ENCODE measurements at places on chromosomes 12 and 14. TPM values are rescaled to one million over a fixed set of nuclear protein-coding genes. Genes with fewer than 3 reads are reported as not detected.

DNA sequence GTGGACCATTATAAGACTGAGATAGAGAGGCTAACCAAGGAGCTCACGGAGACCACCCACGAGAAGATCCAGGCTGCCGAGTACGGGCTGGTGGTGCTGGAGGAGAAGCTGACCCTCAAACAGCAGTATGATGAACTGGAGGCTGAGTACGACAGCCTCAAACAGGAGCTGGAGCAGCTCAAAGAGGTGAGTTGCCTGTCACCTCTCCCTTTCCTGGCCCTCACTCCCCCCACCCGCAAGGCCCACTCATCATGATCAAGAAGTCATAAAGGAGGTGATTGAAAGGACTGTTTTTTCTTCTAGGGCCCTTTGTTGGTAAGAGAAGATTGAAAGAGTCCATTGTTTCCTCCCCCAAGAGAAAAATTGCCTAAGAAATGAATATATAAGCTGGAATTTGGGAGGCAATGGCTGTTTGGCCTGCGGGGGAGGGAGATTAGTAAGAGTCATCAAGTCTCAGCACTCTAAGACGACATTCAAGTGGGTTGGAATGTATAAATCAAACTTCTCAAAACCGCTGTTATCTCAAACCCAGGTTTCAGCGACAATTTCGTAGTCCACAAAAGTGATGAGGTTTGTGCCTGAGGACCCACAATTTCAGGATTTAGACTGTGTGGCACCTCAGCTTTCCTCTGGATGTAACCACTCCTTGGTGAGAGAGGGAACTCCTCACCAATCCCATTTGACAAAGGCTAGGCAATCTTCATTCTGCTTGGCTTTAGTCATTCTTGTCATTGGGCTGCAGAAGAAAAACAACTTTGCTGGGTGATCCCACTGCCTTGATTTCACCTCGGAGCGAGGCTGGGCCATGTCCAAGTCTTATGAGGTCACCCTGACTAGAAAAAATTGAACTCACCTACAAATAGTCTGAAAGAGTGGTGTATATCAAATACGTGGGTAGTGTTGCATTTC, 966 bp downstream of the BICD1 start:
- peak; percentile 38 for DNase-seq

GRCh38 chr12:130813436-130813835, 25.6 kb downstream of the STX2 start:
- peak; percentile 59 for DNase-seq

DNA sequence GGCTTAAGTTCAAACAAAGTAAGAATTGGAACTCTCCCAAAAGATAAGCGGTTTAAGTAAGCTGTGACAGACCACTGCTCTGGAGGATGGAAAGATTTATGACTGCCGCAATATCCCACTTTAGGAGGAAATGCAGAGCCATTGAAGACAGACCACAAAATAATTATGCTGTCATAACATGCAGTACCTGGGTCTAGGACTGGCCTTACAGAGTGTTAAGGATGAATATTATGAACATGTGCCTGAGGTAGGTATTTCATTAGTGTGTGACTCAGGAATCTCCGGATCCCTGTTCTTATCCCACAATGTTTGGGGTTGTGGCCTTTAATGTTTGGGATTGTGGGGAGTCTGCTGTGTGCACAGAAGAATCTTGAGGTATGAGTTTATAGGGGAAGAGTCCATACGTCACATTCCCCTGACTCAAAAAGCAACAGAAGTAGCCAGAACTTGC, 114.9 kb downstream of the SAMD4A start:
- no peak for DNase-seq

GRCh38 chr12:109377139-109377685, 29.5 kb downstream of the MYO1H start:
- DNase-seq = peak; percentile 79

DNA sequence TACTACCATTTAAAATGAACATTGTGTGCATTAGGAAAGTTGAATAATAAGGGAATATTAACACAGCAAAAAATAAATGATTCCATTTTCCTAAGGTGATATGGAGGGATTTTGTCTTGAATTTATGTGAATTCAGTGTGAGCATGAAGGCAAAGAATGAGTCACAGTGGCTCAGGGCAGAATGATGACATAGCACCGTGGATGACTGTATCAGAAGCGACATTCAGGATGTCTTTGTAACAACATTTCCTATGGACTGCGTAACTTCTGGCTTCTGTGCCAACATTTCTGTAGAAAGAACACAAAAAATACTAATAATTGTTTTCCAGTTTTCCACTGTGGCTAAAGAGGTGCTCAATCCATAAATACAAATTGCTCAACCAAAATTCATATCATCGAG, 54.6 kb downstream of the TTC8 start:
- DNase-seq = no peak

Gene RAPGEF3
- 2.3 TPM for polyA plus RNA-seq

Gene ACVRL1
- polyA plus RNA-seq = 0.23 TPM

DNA sequence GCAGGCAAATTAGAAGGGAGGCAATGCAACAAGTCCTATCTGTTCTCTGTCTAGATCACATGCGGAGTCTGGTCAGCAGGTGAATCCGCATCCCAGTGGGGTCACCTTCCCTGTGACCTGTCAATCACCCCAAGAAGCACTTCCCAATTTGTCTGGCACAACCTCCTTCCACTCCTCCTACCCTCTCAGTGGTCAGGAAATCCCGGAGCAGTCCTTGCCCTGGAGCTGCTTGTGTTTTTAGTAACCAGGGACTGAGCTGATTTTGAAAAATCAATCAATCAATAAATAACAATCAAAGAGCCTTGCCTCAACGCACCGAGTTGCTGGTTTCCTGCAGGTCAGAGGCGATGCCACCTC, 572 bp upstream of the ACSS3 start:
- DNase-seq = peak; percentile 91

Gene KRT85
- polyA plus RNA-seq = not detected

- DNase-seq = no peak
Observed at GRCh38 chr14:102197317-102197853, 57.7 kb downstream of the WDR20 start.

Gene CIT
- polyA plus RNA-seq = 9.7 TPM

Gene KCNJ8
- polyA plus RNA-seq = 1.0 TPM

DNA sequence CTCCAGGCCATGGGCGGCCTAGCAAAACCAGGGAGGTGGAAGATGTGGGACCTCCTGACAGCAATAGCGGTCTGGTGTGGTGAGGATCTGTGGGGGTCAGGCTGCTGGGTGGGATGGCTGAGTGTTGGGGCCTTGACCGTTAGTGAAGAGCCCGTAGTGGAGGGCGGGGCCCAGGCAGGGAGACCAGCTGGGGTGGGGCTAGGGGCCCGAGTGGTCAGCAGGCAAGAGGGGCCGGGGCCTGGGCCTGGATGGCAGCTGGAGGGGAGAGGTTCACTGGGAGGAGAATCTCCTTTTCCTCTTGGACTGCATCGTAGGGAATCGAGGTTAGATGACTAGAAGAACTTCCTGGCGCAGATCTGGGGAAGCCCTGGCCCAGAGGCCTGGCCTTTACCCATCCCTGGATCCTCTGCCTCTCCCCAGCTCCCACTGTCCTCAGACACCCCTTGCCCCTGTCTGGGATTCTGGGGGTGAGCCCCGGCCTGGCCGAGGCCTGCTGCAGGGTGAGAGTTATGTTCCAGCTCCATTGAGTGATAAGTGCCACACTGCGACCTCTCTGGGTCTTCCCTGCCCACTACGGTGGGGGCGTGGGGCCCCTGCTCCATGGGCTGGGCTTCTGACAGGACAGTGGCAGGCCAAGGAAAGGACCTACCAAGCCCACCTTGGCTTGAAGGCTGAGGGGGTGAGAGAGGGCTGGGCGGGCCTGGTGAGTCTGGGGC, 47.1 kb downstream of the KRT80 start:
- no peak for DNase-seq

GRCh38 chr12:109378569-109378968, 30.9 kb downstream of the MYO1H start:
- DNase-seq = no peak

DNA sequence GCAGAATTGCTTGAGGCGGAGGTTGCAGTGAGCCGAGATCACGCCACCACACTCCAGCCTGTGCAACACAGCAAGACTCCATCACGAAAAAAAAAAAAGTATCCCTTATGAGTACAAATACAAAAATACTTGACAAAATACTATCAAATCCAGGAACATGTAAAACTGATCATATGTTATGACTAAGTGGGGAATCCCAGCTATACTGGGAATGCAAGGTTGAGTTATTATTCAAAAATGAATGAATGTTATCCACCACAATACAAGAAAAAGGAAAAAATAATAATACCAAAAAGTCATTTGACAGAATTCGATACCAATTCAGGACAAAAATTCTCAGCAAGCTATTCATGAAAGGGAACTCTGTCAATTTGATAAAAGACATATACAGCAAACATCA, 32.6 kb downstream of the MOK start:
- DNase-seq = no peak

Gene ANO2
- polyA plus RNA-seq = 2.3 TPM

Gene LAG3
- polyA plus RNA-seq = 3.9 TPM
